ENCODE measurements at places on chromosomes 11 and 22.

GRCh38 chr11:44623341-44623730, 57.9 kb downstream of the CD82 start:
- no peak for DNase-seq

GRCh38 chr11:61735391-61735790, 17.0 kb upstream of the MYRF start:
- no peak for DNase-seq

- DNase-seq, result no peak
Observed at GRCh38 chr11:69462106-69462951, 19.1 kb upstream of the LINC01488 start.

DNA sequence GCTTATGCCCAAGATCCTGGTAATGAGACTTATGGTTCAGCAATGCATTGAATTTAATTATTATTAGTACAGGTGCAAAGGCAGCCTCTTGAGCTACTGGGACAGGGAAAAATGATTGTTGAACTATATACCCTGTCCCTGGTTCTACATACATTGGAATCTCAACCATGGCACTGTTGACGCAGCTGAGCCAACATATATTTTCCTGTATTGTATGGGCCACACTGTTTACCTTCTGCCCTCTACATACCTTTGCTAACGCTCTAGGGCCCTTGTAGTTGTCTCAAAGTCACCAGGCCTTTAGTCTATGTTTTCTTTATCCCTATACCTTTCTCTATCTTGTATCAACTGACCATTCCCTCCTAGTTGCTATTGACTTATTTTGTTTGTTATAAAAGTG, 22.6 kb downstream of the KREMEN1 start:
- no peak for DNase-seq

DNA sequence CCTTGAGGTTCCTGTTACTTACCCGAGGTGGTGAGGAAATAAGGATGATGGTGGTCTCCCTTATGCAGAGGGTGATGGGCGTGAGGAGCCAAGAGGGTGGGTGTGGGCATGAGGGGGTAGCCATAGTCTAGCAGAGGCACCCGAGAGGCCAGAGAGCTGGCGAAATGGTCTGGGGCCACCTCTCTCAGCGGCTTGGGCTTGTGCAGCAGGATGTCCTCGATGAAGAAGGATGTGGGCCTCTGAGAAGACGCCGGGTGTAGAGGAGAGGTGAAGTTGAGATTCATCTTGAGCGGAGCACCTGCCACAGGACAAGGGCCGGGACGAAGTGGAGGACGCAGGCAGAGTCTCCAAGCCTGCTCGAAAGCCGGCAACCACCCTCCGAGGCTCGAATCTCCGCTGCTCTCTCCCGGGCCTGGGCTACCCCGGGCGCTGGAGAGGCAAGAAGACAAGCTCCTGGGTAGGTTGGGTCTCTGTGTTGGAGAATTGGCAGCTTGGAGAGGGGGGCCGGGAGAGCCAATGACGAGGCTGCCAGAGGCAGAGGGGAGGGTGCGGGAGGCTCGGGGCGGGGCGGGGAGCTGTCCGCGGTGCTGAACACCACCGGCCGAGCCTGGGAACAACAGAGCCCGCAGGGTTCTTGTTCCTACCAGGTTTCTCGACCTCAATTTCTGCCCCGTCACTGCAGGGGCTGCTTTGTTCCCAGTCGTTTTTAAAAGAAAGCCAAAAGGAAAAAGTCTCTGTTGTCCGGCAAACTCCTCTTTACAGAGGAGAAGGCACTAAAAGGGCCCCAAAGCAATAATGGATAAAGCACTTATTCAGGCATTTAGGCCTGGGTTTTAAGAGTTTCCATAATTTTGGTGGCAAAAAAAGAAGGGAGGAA, at the start of gene BSX:
Gene BSX, minus strand, starts transcription at position 447 of the 877 bp plus-strand sequence. Its CDS starts 163 bp downstream, at position 284.
- DNase-seq, result no peak

GRCh38 chr11:83282084-83282716, 4.0 kb downstream of the CCDC90B start:
- DNase-seq, result no peak

- DNase-seq, result no peak
Observed at GRCh38 chr11:111633248-111633647, 31.0 kb downstream of the SIK2 start.

DNA sequence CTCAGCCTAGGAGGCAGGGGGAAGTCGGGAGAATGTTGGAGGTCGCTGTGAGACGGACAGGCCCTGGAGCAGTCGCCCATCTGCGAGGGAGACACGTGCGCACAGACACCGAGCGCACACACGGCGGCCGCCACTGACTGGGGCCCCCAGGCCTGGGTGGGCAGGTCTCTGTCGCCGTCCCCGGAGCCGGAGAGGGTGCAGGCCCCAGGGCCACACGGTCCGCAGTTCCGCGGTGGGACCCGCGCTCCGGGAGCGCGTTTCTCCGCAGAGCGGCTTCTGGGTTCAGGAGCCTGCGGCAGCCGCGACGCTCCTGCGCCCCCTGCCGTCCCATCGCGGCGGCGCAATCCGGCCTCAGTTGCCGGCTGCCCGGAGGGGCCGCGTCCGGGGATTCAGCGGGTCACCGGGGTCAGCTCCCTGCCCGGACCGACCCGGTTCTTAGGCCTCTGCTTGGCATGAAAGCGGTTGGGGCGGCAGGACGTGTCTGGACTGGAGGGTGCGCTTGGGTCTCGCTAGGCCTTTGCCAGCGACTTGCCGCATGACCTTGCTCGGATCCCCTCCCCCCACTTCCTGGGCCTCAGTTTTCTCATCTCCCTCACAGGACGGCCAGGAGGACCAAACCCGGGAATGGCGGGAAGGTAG, 31.2 kb downstream of the PDE2A start:
- DNase-seq, result no peak
